ENCODE measurements at places on chromosomes 2 and 18. TPM values are rescaled to one million over a fixed set of nuclear protein-coding genes. Genes with fewer than 3 reads are reported as not detected.

The DRC1 gene
- not detected for total RNA-seq

The PTPN4 gene
- 23.3 TPM for total RNA-seq

The ASB18 gene
- not detected for total RNA-seq

The SPEG gene
- total RNA-seq: 0.49 TPM

The TUBA4B gene
- total RNA-seq: not detected

The ACVR1C gene
- total RNA-seq: 63.1 TPM

The LIMS2 gene
- total RNA-seq: 32.4 TPM

The CDH20 gene
- total RNA-seq: 5.1 TPM

The CACNB4 gene
- total RNA-seq: 3.0 TPM

The CCT7 gene
- 219 TPM for total RNA-seq

The LYPD6B gene
- total RNA-seq: not detected

The G6PC2 gene
- not detected for total RNA-seq

The AMER3 gene
- not detected for total RNA-seq

The RUFY4 gene
- total RNA-seq: 0.85 TPM

The NCOA1 gene
- 55.6 TPM for total RNA-seq

The FAP gene
- total RNA-seq: 31.8 TPM

The COL4A3 gene
- 7.7 TPM for total RNA-seq

The FMNL2 gene
- total RNA-seq: 80.4 TPM

The ENOSF1 gene
- total RNA-seq: 43.9 TPM

The IL36A gene
- total RNA-seq: not detected

The WDR54 gene
- total RNA-seq: 3.9 TPM

All from subcutaneous adipose tissue (tissue), 4 donors.